ENCODE measurements at places on chromosomes 7 and 10.

DNA sequence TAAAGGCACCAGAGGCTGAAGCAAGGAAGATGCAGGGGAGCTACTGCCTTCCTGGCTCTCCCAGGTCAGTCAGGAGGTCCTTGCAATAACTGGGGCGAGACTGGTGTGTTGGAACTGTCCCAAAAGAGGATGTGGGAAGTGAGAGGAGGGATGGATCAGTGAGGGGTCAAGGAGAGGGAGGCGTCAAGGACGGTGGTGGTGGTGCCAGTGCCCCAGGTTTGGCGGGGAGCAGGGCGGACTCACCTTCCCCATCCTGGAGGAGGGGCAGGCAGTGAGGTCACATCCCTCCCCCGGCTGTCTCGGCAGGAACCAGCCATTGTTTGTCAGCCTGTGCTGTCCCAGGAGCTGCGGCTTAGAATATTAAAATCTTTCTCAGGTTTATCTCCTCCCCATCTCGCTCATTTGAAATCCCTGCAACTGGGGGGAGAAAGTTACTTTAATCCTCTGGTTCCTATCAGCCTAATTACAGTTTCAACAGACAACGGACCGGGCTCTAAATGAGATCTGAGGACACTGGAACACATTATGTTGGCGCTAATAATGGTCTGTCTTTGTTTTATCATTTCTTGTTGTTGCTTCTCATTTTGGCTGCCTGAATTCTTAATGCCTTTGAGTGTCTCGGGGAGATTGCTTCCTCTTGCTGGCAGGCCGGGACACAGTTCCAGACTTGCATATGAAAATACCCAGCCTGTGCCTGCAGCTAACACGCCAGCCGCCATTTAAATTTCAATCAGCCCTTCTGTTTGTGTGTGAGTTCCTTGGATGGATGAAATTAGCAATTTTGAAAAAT is 387.5 kb downstream of the RPS24 start:
- DNase-seq, result no peak

DNA sequence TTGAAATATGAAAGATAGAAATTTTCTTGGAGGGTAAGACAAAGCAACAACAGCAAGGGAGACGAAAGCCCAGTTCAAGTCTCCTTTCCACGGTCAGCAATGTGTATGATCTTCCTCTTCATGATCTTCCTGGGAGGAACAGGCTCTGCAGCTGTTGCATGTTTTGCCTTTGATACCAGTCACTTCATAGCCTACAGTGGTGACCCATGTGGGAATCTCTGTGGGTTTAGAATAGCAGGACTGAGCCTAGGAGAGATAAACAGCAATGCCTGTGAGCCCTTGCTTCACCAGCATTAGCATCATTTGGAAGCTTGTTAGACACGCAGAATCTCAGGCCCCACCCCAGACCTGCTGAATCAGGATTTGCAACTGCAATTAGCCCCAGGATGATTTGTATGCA is 31.8 kb downstream of the STAMBPL1 start:
- DNase-seq, result no peak

GRCh38 chr7:47677664-47678063 is 95.8 kb upstream of the TNS3 start:
- DNase-seq, result no peak

DNA sequence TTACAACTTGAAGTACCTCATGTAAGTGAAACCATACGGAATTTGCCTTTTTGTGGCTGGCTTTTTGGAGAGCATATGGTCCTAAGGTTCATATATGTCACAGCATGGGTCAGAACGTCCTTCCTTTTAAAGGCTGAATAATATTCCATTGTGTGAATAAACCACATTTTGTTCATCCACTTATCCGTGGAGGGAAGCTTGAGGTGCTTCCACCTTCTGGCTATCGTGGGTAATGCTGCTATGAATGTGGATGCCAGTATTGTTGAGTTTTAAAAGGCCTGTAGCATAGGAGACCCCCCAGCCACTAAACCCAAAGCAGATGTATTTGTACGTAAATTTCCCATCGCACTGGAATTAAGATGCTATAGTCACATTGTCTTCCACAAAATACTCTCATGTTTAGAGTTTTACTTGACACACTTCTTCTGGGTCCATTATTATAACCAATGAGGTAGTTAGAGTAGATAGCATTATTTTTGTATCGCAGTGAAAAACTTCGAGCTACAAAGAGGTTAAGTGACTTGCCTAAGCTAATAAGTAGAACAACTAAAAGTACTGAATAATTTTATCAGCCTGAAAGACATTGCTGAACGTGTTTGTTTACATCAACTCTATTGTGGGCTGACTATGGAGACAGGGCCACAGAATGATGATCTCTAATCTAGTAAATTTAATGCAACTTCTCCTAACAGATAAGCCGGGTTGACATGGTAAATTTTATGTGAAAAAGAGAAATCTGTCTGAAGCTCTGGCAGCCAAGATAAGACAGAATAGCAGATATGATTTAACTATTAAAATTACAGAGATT is 183.0 kb upstream of the CTBP2 start:
- DNase-seq, result peak; percentile 13

DNA sequence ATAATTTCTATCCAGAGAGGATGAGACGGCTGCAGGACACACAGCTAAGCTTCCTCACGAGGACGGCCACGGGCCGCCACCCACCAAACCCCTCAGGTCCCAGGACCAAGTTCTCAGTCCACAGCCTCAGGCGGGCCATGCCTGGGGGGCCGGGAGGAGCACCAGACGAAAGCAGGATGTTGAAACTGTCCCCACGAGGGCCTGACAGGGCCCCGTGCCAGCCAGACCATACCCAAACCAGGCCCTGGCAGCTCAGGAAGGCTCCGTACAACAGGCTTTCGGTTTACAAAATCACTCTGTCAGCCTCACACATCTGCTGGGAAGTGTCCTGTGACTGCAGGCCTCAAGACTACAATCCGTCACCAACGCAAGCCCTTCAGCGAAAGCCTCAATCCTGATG is 14.5 kb downstream of the TUBGCP2 start:
- no peak for DNase-seq

GRCh38 chr10:71889388-71889987 is 38.4 kb upstream of the PSAP start:
- DNase-seq, result no peak

- no peak for DNase-seq
Measured at GRCh38 chr7:149685455-149685854, 87.9 kb downstream of the ZNF467 start.
